Right kidney (tissue), 9 donors: ENCODE measurements at places on chromosomes 6 and 20.

- no peak for DNase-seq
These were observed 39.0 kb downstream of the SLC17A5 start for GRCh38 chr6:73614802-73615201.

GRCh38 chr20:53599910-53600632, 6.4 kb upstream of the ZNF217 start:
- DNase-seq: no peak

DNA sequence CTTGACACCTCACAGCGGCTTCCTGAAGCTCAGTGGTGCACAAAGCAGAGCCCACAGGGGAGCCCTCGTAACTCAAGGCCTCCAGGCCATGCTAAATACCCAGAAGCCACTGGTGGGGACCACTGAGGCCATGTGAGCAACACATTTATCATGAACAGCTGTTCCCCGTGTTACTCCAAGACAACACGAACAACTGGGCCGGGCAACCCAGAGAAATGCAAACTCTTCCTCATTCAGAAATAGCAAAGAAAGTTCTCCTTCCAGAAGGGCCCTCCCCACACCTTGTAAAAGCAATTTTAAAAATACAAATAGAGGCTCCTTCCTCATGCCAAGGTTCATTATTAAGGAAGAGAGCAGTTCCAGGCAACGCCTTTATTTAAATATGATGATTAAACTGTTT, 36.3 kb upstream of the SLCO4A1 start:
- DNase-seq: no peak

- DNase-seq: peak; percentile 67
These were observed at the start of gene SDC4 for GRCh38 chr20:45347936-45348778. TSS of gene SDC4 (minus strand) at chr20:45348424. CDS start at chr20:45348384, 40 bp downstream.

DNA sequence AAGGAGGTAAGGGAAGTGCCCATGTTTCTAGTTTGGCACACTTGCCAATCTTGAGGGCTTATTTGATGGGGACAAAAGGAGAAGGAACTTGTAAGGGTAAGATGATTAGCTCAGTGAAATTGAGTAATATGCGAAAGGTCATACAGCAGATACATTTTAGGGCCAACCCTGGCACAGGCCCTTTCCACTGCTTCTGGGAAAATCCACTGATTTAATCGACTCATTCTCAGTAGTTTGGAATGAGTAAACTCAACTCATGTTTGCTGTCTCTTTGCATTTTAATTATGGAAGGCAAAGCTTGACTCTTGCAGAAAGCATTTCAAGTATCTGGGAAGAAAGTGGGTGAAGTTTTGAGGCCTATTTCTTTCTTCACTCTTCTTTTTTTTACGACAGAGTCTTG, 20.0 kb downstream of the PHF20 start:
- DNase-seq: no peak

- DNase-seq: no peak
These were observed 162.4 kb downstream of the CD109 start for GRCh38 chr6:73858376-73858775.

GRCh38 chr20:12358006-12358654, 440.4 kb downstream of the BTBD3 start:
- DNase-seq: no peak

DNA sequence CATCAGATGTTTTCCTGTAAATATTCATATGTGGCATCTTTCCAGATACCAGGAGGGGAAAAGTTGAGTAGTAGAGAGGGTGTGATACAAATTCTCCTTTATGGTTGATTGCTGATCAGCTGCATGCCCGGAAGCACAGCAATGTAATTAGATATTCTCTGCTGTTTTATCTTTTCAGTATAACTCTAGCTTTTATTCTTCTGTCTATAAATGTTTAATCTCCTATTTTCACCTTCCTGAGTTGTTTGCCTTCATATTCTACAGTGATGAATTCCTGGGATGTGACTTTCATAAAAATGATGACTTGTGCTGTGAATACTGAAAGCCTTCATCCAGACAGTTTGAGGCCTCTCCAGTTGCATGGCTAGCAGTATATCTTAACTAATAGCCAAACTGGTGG, 53.7 kb downstream of the SH3BGRL2 start:
- no peak for DNase-seq

DNA sequence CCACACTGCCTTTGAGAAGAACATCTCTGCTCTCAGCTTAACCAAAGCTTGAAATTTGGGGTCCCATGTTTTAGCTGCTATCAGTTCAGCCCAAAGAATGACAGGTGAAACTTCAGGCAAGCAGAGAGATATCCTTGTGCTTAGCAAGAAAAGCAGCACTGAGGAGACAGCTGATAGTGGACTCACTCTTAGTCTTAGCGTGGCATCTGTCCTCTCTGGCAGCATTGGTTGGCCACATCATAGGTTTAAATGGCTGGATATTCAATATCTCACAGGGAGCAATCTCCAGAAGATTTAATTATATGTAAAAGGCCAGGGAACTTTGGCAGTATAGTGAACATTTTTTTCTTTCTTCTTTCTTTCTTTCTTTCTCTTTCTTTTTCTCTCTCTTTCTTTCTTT, 131.1 kb upstream of the SGK1 start:
- DNase-seq: no peak

DNA sequence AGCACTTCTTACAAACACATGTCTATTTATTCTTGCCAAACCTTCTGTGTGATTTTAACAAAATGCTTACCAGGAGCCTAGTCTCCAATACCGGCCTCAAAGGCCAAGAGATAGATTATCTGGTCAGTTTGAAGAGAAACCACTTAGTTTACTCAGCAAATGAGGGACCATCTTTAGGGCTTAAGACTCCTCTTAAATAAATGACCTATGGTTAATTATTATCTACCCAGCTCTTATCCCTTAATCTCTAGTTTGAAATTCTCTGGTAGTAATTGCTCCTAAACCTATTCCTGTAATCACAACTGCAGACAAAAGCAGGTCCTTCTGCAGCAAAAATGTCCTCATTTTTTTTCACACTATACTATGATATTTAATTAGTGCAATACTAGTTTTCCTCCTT, 301.8 kb downstream of the KIF16B start:
- DNase-seq: no peak

DNA sequence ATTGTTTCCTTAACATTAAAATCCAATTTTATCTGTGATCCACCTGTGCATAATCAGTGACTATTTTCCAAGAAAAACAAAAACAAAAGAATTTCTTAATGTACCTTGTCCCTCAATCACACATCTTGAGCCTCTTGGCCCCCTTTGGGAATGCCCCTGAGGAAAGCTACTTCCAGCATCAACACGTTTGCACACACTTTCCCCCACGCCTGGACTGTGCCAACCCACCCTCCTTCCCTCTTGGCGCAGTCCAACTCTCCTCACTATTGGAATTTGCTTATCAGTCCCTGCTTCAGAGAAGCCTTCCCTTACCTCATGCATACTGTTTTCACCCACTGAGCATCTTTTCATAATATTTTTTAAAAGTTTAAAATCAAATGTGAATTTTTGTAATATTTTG, 389.4 kb upstream of the NRSN1 start:
- DNase-seq: no peak

GRCh38 chr20:38092915-38093314, 59.4 kb downstream of the RPRD1B start:
- no peak for DNase-seq

DNA sequence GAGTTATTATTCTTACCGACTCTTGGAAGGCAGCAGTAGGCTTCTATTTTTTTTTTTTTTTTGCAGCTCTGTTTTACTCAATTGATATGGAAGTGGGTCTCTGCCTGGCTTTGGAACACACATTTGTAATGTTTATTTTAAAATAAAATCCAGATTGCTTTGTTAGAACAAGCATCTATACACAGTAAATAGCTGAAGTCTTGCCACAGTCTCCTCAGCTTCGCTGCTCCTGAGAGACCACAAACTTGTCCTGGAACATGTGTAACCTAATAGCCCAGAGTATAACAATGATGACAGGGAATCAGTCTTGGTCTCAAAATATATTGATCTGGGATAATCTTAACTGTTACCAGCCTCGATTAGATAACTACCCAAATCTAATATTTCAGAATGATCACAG, 299.8 kb upstream of the NOX3 start:
- no peak for DNase-seq

- no peak for DNase-seq
These were observed 89.9 kb downstream of the PLCB1 start for GRCh38 chr20:8221887-8222419.
